ENCODE measurements at places on chromosomes 3 and 15. TPM values are rescaled to one million over a fixed set of nuclear protein-coding genes. Genes with fewer than 3 reads are reported as not detected.

DNA sequence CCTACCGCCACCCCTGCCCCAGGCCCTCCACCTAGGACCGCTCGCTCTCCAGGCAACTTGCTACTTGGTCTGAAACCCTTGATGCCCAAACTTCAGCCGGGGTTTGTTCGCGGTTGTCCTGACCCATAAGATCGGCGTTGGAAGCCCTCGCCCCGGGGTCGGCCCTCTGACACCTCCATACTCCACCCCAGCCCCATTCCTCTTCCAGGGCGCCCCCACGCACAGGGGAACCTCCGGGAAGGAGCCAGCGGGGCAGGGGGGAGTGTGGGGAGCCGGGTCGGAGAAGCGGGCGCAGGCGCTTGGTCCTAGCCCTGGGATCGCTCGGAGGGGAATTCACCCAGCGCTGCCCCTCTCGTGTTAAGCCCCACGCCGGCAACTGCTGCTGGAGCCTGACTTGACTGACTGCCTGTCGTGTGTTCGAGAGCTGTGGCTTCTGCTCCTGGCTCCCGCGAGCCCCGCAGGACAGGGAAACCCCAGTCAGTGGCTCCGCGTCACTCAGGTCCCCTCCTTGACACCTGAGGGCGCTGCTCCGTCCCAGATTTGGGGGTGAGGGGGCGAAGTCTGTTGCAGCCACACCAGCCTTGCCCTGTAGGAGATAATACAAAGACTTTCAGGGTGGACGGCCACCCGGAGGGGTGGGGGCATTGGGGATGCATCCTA, 675 bp downstream of the RYR3 start:
- no peak for DNase-seq

GRCh38 chr15:35019404-35020327, 31.6 kb upstream of the ZNF770 start:
- no peak for DNase-seq

GRCh38 chr3:152083135-152083534, 185.6 kb upstream of the MBNL1 start:
- DNase-seq: no peak

DNA sequence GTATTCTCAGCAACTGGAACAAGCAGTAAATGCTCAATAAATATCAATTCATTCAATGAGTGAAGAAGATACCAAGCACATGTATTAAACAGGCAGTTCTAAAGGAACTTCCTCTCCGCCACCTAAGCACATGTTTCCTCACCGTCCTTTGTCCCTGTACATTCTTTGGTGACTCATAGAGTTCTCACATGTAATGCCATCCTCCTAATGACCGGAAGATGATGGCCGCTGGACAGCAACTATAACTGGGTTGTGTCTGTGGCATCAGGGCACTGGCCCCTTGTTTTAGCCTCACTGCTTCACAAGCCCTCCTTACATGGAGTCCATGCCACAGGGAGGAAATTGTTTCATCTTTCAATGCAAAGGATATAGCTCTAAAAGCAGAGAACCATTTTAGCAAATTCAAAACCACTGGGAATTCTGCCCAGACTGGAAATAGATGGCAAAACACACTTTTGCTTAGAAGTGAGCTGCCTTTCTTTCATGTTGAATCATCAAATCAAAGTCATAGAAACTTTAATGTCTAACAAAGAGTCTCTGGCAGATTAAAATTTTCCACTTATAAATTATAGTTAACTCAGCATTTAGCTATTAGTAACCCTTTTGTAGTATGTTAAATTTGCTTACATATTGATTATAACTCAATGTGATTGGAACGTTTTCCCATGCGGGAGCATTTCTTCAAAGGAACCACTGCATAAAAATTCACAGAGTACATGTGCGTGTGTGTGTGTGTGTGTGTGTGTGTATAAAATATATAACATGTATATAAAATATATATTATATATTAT, 74.1 kb downstream of the GAP43 start:
- DNase-seq: no peak

GRCh38 chr3:197209366-197210260, 88.8 kb downstream of the DLG1 start:
- DNase-seq: no peak

DNA sequence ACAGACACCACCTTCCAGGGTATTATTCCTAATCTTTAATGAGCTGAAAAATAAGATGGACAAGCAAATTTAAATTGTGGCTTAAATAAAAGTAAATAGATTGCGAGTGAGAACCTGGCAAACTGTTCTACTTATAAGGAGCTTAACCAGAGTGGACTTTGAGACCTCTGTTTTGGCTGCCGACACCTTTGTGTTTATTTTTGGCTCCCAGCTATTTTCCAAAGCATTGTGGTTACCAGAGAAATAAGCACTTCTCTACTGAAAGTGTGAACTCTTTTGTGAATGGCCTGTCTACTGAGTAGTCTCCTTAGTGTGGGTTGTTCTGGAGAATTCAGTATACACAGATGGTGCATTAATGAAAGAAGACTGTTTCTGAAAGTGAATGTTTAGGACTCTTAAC, 109.4 kb downstream of the ATP8B4 start:
- DNase-seq: no peak

SERINC4 gene
- total RNA-seq: 0.14 TPM

SLC38A3 gene
- not detected for total RNA-seq

CDC25A gene
- 27.8 TPM for total RNA-seq

SERPINI2 gene
- total RNA-seq: not detected

CILP gene
- not detected for total RNA-seq

SLC24A5 gene
- total RNA-seq: not detected

ITIH1 gene
- total RNA-seq: not detected
